ENCODE measurements at places on chromosomes 7 and 10. TPM values are rescaled to one million over a fixed set of nuclear protein-coding genes. Genes with fewer than 3 reads are reported as not detected.

The FAM221A gene
- total RNA-seq = 3.3 TPM

- no peak for DNase-seq
Observed at GRCh38 chr10:127982601-127983000, 75.7 kb downstream of the PTPRE start.

DNA sequence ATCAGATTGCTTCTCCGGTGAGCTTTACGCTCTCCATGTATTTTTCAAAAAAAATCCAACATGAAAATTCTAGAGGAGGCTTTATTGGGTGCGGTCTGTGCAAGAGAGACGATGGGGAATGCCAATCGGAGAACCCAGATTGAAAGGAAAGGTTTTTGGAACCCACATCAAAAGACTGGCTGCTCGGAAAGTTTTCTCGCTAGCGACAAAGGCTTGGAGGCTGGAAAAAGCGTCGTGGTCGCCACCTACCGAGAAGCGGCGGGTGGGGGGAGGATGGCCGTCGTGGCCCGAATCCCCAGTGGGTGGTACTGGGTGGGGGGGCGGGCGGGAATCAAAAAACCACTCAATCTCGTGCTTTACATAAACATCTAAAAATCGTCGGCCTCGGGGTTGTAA is 1.1 kb upstream of the GTF2I start:
- no peak for DNase-seq

- no peak for DNase-seq
Observed at GRCh38 chr10:70054902-70055301, 2.3 kb downstream of the MACROH2A2 start.

- DNase-seq = no peak
Observed at GRCh38 chr7:100575206-100575631, 1.5 kb upstream of the SAP25 start.
